Central memory CD4-positive, alpha-beta T cell (primary cell): ENCODE measurements at places on chromosomes 3 and 15.

GRCh38 chr15:50116477-50116876 is 2.6 kb downstream of the ATP8B4 start:
- DNase-seq, result no peak

- no peak for DNase-seq
These were observed 934.0 kb downstream of the VGLL3 start for GRCh38 chr3:86056962-86057361.

GRCh38 chr3:21894459-21895340 is 143.7 kb upstream of the ZNF385D start:
- no peak for DNase-seq

GRCh38 chr3:166580561-166580960 is 743.3 kb upstream of the BCHE start:
- no peak for DNase-seq

GRCh38 chr15:40061212-40061901 is 22.4 kb upstream of the SRP14 start:
- no peak for DNase-seq

DNA sequence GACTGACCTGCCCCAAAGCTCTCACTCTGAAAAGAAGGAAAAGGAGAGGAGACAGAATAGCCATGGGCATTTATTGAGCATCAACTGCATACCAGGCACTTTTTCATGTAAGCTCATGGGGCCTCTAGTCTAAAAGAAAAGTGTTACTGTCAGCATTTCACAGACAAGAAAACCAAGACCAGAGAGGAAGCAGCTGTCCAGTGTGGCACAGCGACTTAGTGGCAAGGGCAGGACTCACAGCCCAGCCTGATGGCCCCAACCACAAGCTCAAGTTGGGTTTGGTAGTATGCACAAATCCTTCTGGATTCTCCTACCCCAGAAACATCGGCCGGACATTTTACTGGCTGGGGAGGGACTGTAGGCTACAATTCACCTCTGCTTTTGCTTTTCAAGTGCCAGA is 5.8 kb downstream of the EFCC1 start:
- DNase-seq, result no peak

DNA sequence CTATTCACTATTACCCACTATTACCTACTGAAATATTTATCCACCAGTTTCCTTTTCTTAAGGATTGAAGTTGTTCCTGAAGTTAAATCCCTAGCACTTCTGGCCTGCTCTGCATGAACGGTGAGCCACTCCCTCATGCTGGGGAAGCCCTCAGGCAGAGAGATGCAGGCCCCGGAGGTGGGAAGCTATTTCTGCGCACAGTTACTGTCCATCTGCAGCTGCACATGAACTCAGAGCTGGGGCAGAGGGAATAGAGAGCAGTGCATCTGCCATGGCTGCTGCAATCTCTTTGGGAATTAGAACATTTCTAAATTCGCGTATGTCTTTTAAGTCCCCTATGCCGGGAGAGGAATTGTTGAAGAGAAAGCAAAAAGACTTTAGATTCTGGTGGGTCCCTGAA is 6.3 kb upstream of the GALNT15 start:
- DNase-seq, result no peak

DNA sequence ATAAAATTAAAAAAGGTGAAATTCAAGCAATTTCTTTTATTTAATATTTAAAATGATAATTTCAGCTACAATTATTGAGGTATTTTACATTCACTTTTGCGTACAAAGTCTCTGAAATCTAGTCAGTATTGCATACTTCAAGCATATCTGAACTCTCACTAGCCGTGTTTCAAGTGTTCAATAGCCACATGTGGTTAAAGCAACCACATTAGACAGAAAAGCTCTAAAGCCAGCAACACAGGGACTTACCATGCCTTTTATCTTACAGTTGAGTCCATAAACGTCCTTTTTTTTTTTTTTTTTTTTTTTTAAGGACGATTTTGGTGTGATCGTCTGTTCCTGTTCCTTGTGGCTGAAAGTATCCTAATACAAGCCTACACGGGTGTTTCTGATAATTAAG is 257.0 kb upstream of the RGMA start:
- DNase-seq, result no peak

DNA sequence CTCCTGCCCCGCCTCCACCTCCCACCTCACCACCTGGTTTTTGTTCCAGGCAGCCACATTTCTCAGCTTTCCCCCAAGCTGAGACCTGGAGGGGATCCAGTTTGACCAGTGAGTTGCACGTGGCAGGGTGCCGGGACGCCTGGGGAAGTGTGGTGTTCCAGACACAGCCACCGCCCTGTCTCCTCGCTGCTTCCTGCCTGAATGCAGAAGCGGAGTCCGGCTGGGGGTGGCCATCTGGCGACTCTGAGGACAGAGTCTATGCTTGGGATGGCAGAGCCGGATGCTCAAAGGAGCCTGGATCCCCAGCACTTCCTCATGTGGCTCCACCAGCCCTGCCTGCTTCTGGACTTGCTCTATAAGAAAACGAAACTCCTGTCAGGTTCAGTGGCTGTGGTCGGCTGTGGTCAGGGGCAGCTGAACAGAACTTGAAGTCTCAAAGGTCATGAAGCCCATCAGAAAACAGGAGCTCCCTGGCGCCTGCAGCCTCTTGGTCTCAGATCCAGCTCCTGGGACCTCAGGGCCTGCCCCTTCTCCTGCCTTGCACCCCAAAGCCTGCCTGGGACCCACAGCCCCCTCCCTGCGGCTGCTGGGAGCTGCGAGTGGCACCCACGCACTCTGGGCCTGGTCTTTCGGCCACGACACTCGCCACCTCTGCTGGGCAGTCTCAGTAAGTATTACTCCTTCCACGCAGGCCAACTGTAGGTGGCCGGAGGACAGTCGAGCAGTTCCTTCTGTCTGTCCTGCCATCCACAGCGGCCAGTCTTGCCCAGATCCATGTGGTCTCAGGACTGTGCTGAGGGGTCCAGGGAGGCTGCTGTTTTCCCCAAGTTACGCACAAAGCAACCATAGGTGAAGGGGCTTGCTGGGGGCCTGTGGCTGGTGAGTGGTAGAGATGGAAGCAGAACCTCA is 112.8 kb upstream of the MEF2A start:
- DNase-seq, result no peak

DNA sequence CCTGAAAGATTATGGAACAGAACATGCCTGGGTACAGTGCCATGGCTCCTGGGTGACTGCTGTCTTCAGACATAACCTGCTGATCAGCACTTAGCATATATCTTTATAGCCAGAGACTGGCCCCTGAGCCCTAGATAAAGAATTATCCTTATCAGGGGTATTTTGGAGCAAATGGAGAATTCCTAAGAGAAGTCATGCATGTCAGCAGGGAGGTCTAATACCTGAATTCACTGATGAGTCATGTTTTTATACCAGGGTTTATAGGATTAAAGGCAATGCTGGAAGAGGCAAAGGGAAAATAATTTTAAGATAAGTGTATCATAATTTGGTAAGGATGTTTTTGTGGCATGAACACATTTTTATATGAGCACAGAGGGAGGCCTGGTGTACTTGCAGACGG is 159.8 kb downstream of the ADAMTSL3 start:
- no peak for DNase-seq

DNA sequence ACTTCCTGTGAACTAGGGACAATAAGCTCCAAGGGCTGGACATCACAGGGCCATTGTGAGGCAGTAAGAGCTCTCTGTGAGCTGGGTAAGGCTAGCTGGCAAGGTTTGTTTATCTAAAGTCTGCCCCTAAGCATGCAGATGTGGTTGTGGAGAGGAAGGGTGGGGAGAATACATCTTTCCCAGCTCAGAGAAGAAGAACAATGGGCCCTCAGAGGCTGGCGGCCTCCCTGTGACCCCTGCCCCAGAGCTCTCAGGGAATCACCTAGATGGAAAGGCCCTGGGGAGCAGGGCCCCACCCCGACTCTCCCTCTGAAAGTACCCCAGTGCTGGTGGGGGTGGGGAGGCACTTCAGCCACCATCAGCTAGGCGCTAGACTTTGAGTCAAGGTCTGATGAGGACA is 4.3 kb upstream of the AP3B2 start:
- DNase-seq, result no peak

- DNase-seq, result no peak
These were observed 5.9 kb downstream of the ZBTB20 start for GRCh38 chr3:115141033-115141757.
